Left ventricle myocardium superior (tissue), 1 donor: ENCODE measurements at places on chromosomes 2 and 18. TPM values are rescaled to one million over a fixed set of nuclear protein-coding genes. Genes with fewer than 3 reads are reported as not detected.

C2orf66 gene
- total RNA-seq = not detected

DNA sequence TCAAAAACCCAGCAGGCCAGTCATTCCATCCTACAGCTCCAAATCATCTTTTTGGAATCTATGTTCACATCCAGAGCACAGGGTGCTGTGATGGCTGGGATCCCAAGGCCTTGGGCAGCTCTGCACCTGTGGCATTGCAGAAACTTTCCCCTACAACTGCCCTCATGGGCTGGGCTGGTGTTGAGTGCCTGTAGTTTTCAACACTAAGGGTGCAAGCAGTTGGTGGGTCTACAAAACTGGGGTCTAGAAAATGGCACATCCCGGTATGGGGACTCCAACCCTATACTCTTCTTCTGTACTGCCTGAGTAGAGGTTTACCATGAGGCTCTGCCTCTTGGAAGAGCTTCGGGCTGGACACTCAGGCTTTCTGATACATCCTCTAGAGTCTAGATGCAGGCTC lies 95.2 kb upstream of the TEKT4 start:
- no peak for DNase-seq

IL37 gene
- not detected for total RNA-seq

DNA sequence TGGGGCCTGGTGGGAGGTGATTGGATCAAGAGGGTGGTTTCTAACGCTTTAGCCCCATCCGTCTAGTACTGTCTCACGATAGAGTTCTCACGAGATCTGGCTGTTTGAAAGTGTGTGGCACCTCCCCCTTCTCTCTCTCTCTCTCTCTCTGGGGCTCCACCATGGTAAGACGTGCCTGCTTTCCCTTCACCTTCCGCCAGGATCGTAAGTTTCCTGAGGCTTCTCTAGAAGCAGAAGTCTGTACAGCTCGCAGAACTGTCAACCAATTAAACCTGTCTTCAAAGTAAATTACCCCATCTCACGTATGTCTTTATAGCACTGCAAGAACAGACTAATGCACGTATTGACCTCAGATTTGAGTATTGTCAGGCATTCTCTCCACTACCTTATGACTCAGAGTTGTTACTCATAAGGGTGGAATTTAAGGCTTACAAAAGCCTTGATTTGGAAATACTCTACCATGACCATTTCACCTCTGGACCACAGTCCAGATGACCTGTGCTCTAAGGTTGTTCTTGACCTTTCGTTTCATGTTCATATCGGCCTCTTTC lies 99.5 kb upstream of the AGAP1 start:
- no peak for DNase-seq

IL1B gene
- 0.37 TPM for total RNA-seq

GRB14 gene
- 27.8 TPM for total RNA-seq

DNA sequence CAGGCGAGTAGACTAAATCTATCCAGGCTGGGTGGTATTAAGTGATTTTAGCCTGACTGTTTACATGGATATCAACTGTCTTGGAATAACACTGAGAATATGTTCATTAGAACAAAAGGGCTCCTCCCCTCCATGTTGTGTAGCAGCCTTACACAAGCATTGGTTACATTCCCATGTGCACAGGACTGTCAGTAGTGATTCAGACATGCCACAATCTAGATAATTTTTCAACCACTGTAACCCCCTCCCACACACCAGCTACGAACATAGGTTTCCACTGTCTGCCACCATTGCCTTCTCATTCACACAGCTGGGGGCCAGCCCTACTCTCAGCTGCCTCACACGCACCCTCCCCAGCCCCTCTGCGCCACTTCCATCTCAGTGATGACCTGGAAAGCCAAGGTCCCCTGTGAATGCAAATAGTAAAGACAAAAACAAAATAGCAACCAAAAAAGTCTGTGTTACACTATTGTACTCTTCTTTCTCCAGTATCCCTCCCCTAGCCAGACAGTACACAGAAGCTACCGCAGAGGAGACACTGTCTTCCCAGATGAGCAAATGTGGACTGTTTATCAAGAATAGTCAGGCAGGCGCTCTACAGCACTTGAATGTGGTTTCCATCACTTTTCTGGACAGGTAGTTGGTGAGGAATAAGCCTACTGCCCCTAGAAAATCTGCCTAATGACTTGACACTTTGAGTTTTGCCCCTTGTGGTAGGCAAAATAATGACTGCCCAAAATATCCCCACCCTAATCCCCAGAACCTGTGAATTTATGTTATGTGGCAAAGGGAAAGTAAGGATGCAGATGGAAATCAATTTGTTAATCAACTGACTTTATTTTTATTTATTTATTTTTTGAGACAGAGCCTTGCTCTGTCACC lies 27.9 kb upstream of the TYMS start:
- DNase-seq = no peak

- DNase-seq = no peak
These were observed 2.9 kb downstream of the LRRTM4 start for GRCh38 chr2:77519164-77519887.

DNA sequence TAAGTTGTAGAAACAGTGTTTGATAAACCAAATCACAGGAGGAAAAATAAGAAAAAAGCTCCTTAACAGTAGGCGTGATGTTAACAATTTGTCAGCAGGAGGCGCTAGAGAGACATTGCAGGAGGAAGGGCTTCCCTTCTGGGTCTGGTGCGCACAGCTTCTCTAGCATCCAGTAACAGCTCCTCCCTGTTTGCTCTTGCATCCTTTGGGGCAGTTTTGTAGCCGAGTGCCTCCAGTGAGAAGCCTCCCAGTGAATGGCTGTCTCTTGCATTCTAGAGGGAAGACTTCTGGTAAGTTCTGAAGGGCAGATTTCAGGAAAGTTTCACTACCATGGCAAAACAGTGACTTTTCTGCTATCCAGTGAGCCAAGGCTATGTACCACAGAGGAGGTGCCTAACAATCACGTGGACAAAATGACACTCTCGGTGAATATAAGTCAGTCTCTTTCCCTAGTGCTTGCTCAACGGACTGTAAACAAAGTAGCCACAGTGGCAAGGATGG lies 9.5 kb upstream of the ZNF396 start:
- peak; percentile 46 for DNase-seq

GRCh38 chr2:185202381-185202780 lies 536.2 kb upstream of the FSIP2 start:
- DNase-seq = no peak

DNA sequence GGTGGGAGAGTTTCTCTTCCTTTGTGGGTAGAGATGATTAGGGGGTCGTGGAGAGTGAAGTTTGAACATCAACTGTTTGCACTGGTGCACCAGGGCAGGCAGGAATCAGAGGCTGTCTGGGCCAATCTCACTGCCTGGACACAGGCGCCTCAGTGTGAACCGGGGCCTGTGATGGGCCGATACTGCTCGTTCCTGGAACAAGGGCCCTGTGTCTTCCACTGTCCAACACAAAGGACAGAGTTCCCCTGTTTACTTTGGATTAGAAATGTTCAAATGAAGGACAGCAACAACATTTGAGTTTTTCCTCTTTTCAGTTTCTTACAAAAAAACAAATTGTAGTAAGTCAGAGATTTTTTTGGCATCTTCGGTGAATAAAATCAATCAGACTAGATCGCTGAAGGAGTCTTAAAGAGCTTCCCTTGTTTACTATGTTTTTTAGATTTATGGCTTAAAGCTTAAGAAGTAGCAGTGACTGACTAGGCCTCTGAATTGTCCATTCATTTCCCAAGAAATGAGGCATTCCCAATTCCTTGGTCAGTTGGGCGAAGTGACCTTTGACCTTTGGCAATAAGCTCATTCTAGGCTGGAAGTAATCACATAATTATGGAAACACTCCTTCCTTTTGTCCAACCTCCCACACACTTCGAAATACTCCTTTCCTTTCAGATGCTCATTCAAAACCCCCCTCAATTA lies 11.6 kb upstream of the TGFA start:
- no peak for DNase-seq

- no peak for DNase-seq
These were observed 89.6 kb upstream of the CCDC141 start for GRCh38 chr2:179139506-179139905.

DNA sequence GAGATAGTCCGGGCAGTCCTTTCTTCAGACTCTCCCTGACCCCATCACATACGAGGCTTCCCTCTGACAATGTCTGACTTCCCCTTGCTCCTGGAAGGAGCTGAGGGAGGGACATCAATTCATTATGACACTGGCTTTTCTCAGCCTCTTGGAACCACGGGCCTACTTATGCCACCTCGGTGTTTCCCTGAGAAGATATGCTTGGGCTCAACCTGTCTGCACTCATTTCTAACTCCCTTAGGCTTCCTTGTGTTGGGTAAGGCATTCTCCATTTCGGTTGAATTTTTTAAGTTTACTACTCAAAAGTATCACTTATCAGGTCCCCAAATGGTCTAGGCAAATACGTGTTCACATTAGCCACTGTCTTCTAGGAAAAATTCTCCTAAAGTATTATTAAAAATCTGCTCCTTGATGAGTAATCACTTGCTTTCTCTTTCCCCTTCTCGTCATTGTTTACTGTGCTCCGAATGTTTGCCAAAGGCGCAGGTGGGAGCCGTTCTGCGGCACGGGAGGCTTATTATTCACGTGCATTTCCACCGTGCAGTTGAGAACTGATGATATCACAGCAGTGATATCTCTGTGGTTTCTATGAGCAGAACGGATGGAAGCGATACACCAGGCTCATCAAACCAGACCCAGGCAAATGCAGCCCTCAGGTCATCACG lies 33.1 kb downstream of the ARL4C start:
- DNase-seq = no peak

MLPH gene
- 88.9 TPM for total RNA-seq

DNA sequence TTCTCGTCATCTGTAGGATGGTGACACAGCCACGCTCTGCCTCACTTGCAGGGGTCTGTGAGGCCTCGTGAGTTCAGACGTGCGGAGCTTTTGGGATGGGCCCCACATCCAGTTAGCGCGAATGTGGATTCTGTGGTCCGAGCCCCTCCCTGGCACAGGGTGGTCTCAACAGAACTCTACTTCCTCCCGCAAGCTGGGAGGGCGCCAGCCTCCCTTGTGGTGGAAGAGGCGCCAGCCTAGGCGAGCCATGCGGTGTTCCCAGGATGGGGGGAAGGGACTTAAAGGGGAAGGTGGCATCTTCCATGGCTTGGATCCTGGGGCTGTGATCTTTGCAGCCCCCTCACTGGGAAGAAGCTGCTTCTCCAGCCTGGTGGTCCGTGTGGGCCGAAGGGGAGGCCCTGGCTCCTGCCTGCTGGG lies 1.4 kb downstream of the SNORC start:
- DNase-seq = no peak

CPO gene
- total RNA-seq = 0.27 TPM

- DNase-seq = no peak
These were observed 1.7 kb upstream of the SP100 start for GRCh38 chr2:230414302-230414701.

DNA sequence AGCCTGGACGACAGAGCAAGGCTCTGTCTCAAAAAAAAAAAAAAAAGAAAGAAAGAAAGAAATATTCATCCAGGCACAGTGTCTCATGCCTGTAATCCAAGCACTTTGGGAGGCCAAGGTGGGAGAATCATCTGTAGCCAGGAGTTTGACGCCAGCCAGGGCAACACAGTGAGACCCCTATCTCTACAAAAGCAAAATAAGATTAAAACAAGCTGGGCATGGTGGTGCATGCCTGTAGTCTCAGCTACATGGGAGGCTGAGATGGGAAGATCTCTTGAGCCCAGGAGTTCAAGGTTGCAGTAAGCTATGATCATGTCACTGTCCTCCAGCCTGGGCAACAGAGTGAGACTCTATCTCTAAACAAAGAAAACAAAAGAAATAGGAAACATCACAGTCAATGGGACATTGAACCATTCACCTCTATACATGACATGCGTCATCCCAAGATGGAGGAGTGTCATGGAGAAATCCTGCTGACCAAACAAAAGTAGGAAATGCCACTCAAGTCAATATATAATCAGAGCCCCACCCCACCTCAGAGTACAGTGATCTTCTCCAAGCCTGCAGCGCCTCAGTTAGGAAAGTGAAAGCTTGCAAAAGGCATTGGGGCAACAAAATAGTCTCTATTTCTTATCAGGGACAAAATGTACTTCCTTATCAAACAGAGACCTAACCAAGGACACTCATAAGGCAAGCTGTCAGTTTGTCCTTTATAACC lies 9.8 kb downstream of the FEV start:
- no peak for DNase-seq

STK16 gene
- 16.4 TPM for total RNA-seq

- peak; percentile 60 for DNase-seq
These were observed 742 bp downstream of the PXDN start for GRCh38 chr2:1743396-1744150.

DNA sequence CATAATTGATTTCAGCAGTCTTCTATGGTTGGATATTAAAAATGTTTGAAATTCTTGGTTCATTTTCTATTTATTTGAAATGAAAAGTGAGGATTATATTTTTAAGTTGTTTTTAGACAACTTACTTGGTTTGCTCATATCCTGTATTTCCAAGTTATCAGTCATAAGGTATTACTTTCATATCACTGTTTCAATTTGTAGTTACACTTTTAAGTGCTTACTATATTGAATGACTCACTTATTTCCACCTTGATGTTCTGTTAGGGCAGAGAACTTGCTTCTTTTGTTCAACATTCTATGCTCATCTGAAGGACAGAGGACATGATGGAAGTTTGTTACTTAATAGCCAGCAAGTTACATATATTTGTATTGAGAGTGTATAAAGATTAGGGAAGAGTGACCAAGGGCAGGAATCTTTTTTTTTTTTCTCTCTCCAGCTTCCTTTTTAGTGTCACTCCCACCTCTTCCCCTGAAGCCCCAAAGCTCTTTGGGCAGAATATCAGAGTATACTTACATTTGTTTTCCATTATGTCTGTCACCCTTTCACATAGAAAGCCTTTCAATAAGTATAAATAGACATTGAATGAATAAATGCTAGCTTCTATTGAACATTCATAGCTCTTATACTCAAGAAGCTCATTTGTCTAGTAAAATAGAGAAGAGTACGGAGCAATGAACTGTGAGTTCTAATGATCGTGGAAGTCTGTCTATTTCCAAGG lies 28.1 kb downstream of the PIK3C3 start:
- DNase-seq = no peak

CNDP1 gene
- total RNA-seq = not detected

- no peak for DNase-seq
These were observed 176.8 kb downstream of the LOXHD1 start for GRCh38 chr18:46480226-46480625.

RAMP1 gene
- total RNA-seq = 151 TPM

- no peak for DNase-seq
These were observed 411.1 kb downstream of the NCKAP5 start for GRCh38 chr2:133157141-133157540.

GRCh38 chr18:24913507-24914170 lies 438.3 kb downstream of the ZNF521 start:
- DNase-seq = peak; percentile 49

NAT8 gene
- not detected for total RNA-seq

- DNase-seq = no peak
These were observed 583.4 kb upstream of the CDH2 start for GRCh38 chr18:28760299-28760698.

GRCh38 chr2:28613633-28614501 lies 118.0 kb downstream of the PLB1 start:
- no peak for DNase-seq

- no peak for DNase-seq
These were observed 254.5 kb downstream of the DSEL start for GRCh38 chr18:67261931-67262552.
